ENCODE measurements at places on chromosomes 12 and 14. TPM values are rescaled to one million over a fixed set of nuclear protein-coding genes. Genes with fewer than 3 reads are reported as not detected.

DNA sequence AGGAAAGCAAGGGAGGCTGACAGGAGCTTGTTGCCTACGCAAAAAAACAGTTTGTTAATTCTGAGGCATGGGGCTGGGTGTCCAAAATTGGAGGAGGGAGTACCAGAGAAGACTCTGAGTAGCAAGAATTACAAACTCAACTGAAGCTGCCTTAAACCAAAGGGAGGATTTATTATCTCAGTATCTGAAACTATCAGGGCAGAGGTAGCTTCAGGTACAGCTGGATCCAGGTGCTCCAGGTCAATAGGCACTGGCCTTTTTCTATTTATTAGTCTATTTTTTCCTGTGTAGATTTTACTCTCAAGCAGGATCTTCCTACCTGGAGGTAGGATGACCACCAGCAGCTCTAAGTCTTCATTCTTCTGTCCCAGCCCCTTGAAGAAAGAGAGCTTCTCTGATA lies 135.3 kb upstream of the NCOR2 start:
- no peak for DNase-seq
- H3K4me1 ChIP-seq: peaks cover 11% of the 10 kb centered on the region
- H3K27ac ChIP-seq: peak overlapping the region; percentile 87
- H3K36me3 ChIP-seq: no peaks in the 10 kb centered on the region
- H3K27me3 ChIP-seq: no peaks in the 10 kb centered on the region

DNA sequence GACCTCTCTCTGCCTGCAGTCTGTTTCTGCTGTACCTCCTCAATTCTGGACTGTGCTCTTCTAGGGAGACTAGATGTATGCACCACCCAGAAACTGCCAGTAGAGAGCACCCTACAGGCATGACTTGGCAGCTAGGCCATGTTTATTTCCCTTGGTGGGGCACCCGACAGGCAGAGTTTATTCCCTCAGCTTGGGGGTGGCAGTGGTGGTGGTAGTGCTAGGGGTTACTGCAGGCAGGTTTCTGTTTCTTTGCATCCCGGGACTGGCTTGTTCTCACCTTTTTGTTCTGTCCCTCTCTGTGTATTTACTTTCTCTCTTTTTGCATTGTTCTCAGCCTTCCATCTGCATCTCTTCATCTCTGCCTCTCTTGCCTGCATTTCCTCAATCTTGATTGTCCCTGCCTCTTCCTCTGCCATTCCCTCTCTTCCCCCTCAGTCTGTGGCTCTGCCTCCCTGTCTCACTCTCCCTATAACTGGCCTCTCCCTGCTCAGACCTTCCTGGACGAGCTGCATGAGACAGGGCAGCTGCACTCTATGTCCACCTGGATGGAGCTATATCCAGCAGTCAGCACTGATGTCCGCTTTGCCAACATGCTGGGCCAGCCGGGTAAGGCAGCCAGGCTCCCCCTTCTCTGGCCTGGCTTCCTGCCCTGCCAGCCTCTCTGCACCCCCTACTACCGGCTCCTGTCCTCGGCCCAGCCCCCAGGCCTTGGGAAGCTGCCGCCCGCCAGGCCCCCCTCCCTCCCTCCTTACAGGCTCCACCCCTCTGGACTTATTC lies 13.8 kb downstream of the PRPF40B start:
- no peak overlapping the region for H3K27ac ChIP-seq
- H3K36me3 ChIP-seq: peaks cover 9% of the 10 kb centered on the region
- H3K4me1 ChIP-seq: peaks cover 14% of the 10 kb centered on the region
- DNase-seq: peak; percentile 88
- H3K4me3 ChIP-seq: no peak overlapping the region
- no peaks in the 10 kb centered on the region for H3K27me3 ChIP-seq

DNA sequence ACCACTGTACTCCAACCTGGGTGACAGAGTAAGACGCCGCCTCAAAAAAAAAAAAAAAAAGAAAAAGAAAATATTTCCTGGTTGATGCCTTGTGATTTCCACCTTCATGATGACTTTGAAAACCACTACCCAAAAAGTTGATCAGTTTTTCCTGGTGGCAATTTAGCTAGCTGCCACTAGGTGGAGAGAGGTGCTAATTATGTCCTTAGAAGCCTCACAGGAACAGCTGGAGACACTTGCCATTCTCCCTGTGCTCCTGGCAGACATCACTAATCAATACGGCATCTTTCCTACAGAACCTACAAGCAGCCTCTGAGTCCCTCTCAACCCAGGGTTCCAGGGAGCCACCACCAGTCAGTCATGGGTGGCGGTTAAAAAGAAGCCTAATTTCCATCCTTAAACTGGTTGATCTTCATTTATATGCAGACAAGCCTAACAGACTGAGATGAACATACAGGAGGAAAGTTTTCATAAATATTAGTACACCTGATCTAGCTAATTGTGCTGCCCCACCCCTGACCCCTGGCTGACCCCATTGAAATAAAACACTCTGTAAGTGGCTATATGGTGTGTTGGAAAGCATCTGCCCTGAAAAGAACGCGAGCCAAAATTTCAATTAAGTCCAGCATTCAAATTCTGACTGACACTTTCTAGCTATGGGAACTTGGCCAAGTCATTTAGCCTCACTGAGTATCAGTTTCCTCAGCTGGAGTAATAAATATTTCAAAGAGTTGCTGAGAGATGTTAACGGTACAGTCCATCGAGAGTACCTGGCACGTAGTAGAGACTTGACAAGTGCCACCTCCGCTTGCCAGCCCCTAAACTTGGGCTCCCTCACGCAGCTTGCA lies 6.2 kb upstream of the OAS1 start:
- H3K27me3 ChIP-seq: no peaks in the 10 kb centered on the region
- DNase-seq: peak; percentile 33
- no peak overlapping the region for H3K27ac ChIP-seq
- no peaks in the 10 kb centered on the region for H3K36me3 ChIP-seq
- H3K4me3 ChIP-seq: no peak overlapping the region

GRCh38 chr14:59439256-59439965 lies 25.8 kb downstream of the GPR135 start:
- H3K27me3 ChIP-seq: no peaks in the 10 kb centered on the region
- H3K27ac ChIP-seq: peak overlapping the region; percentile 17
- H3K4me3 ChIP-seq: no peak overlapping the region

DNA sequence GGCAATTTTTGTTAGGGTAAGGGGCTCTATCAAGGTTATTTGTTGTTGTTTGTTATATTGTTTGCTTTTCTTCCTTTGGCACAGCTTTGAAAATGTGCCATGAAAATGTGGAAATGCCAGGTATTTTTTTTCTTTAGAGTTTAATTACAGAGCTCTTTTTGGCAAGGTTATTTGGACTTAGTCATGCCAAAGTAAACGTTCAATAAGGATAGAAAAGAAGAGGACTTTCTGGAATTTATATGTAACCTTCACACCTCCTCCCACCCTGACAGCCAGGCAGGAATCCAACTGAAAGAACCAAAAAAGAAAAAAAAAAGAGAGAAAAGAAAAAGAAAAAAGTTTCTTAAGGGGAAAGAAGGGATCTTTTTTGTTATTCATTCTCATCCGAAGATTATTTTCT lies 217.8 kb downstream of the KITLG start:
- H3K36me3 ChIP-seq: no peaks in the 10 kb centered on the region
- H3K27ac ChIP-seq: no peak overlapping the region
- DNase-seq: no peak
- H3K4me3 ChIP-seq: no peak overlapping the region
- no peaks in the 10 kb centered on the region for H3K4me1 ChIP-seq
- H3K27me3 ChIP-seq: no peaks in the 10 kb centered on the region

GRCh38 chr12:107807471-107808150 lies 33.1 kb downstream of the ASCL4 start:
- H3K27ac ChIP-seq: no peak overlapping the region
- H3K4me1 ChIP-seq: no peaks in the 10 kb centered on the region
- H3K4me3 ChIP-seq: no peak overlapping the region
- DNase-seq: no peak
- H3K36me3 ChIP-seq: no peaks in the 10 kb centered on the region

GRCh38 chr12:54360717-54361456 lies 3.4 kb downstream of the GPR84 start:
- peaks cover 33% of the 10 kb centered on the region for H3K4me1 ChIP-seq
- no peak overlapping the region for H3K4me3 ChIP-seq
- no peak overlapping the region for H3K27ac ChIP-seq
- peak; percentile 84 for DNase-seq
- H3K27me3 ChIP-seq: no peaks in the 10 kb centered on the region

GRCh38 chr12:12669020-12669419 lies 27.0 kb downstream of the GPR19 start:
- H3K4me1 ChIP-seq: no peaks in the 10 kb centered on the region
- no peak overlapping the region for H3K4me3 ChIP-seq
- no peak for DNase-seq

GRCh38 chr14:95460647-95461478 lies 55.6 kb downstream of the SYNE3 start:
- peaks cover 22% of the 10 kb centered on the region for H3K4me1 ChIP-seq
- peaks cover 10% of the 10 kb centered on the region for H3K36me3 ChIP-seq
- H3K4me3 ChIP-seq: no peak overlapping the region
- no peak overlapping the region for H3K27ac ChIP-seq
- peak; percentile 65 for DNase-seq

DNA sequence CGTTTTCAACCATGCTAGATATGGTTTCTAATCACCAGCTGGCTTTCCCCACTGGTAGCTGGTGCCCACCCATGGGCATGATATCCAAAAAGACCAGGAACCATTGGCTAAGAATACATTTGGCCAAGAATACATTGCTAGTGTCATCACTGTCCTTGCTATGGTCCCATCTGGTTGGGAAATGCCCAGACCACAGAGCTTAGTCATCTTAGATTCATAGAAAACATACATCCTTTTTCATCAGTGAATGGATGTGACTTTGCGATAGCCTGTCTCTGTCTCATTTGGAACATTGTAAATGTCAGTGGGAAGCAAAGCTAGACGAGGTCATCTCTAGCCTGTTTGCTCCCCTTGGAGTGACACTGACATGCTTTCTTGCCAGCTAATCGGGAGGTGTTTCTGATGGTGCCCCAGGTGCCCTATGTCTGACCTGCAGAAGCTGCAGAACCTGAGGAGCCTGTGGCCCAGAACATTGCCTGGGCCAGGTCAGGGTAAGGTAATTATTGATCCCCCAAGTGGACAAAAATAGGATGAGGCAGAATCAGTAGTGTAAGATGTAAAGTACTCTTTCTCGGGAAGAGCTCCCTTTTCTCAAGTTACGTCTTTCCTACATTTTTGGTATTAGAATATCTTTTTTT lies 194.8 kb downstream of the SLC41A2 start:
- no peak overlapping the region for H3K4me3 ChIP-seq
- H3K4me1 ChIP-seq: no peaks in the 10 kb centered on the region
- H3K27ac ChIP-seq: no peak overlapping the region
- H3K36me3 ChIP-seq: peaks cover 4% of the 10 kb centered on the region

DNA sequence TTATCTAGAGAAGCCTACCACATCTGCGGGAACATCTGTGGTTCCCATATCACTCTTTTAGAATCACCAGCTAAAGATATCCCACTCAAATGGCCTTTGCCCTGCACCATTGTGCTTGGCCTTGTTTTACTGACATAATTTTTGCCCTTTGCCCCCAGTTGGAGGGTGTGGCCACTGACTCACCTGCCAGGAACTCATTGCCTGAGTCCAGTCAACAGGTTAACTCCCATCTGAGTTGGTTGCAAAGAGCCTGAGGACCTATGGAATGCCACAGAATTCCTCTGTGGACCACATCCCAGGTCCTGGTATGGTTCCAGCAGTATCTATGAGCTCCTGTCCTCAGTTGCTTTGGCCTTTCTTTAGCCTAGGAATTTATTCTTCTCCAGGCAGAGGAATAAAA lies 55.7 kb upstream of the PTGR2 start:
- H3K27ac ChIP-seq: no peak overlapping the region
- H3K27me3 ChIP-seq: no peaks in the 10 kb centered on the region
- H3K4me3 ChIP-seq: no peak overlapping the region
- peaks cover 6% of the 10 kb centered on the region for H3K4me1 ChIP-seq
- DNase-seq: no peak

- H3K36me3 ChIP-seq: no peaks in the 10 kb centered on the region
- no peak overlapping the region for H3K27ac ChIP-seq
- no peaks in the 10 kb centered on the region for H3K27me3 ChIP-seq
These were observed 464.5 kb upstream of the PRICKLE1 start for GRCh38 chr12:43054085-43054484.

- no peak overlapping the region for H3K27ac ChIP-seq
- H3K27me3 ChIP-seq: no peaks in the 10 kb centered on the region
- DNase-seq: no peak
- H3K36me3 ChIP-seq: no peaks in the 10 kb centered on the region
- no peak overlapping the region for H3K4me3 ChIP-seq
These were observed 38.4 kb downstream of the IFNG start for GRCh38 chr12:68121143-68121542.

DNA sequence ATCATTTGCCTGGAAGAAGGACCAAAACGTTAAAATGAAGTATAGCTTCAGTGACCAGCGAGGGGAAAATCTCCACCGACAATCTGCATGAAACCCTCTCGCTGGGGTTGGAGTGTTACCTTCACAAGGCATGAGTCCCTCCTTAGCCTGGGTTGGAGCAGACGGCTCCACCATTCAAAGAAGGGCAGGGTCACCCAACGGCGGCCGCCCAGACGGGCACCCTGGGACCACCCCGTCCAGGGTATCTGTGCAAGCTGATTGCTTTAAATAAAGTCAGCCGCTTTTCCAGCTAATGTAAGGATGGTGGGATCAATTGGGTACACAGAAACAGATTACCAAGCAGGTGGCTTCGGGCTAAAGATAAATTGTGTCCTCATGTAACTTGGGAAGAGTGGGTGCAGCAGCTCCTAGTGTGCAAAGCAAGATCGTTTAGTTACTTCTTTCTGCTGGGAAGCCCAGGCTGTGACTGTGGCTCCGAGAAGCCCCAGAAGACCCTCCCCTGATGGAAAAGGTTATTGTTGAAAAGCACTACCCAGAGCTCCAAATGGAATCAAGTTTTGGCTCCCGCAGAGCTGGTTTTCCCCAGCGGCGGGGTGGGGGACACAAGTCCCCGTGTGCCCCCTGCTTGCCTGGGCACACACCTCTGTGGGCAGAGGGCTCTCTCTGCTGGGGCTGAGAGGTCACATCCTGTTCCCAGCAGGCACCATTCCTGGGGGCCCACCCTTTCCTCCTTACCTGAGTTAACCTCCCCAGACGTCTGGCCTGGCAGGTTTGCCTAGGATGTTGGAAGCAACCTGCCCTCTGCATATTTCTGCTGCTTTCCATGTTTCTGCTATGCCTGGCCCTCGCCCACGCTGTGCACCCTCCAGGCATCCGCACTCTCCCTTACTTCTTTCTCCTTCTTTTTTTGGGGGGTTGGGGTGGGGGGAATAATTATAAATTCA lies 318.6 kb upstream of the DIO3 start:
- no peak overlapping the region for H3K4me3 ChIP-seq
- H3K27ac ChIP-seq: no peak overlapping the region
- no peaks in the 10 kb centered on the region for H3K36me3 ChIP-seq
- DNase-seq: peak; percentile 5
- no peaks in the 10 kb centered on the region for H3K4me1 ChIP-seq

DNA sequence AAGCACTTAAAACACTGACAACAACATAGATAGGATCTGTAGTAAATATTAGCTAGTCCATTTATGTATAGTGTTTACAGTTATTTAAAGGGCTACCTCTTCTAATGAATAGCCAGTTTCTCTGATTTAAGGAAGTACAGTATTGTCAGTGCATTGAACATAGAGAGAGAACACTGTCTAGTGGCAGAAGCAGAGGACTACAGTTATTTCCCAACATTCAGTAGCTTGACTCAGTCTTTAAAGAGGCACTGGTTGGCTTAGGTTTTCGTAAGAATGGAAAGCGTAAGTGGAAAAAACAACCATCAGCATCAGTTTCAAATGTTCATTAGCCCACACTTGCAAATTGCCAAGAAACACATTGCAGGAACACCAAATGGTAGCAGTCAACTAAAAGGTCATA lies 125.0 kb upstream of the HMGA2 start:
- H3K27me3 ChIP-seq: no peaks in the 10 kb centered on the region
- peak; percentile 22 for DNase-seq
- H3K4me3 ChIP-seq: no peak overlapping the region
- peaks cover 2% of the 10 kb centered on the region for H3K4me1 ChIP-seq
- no peak overlapping the region for H3K27ac ChIP-seq

Gene C14orf39
- polyA plus RNA-seq: 0.02 TPM

Gene TEX22
- 0.18 TPM for polyA plus RNA-seq

Gene MMP17
- 3.3 TPM for polyA plus RNA-seq

Gene NEUROD4
- not detected for polyA plus RNA-seq

Gene KRT8
- 425 TPM for polyA plus RNA-seq
